AG10803 (cell line): ENCODE measurements at places on chromosomes 7 and 10.
A peak's percentile ranks its signal among the peaks of the same experiment; 100 is the strongest.

DNA sequence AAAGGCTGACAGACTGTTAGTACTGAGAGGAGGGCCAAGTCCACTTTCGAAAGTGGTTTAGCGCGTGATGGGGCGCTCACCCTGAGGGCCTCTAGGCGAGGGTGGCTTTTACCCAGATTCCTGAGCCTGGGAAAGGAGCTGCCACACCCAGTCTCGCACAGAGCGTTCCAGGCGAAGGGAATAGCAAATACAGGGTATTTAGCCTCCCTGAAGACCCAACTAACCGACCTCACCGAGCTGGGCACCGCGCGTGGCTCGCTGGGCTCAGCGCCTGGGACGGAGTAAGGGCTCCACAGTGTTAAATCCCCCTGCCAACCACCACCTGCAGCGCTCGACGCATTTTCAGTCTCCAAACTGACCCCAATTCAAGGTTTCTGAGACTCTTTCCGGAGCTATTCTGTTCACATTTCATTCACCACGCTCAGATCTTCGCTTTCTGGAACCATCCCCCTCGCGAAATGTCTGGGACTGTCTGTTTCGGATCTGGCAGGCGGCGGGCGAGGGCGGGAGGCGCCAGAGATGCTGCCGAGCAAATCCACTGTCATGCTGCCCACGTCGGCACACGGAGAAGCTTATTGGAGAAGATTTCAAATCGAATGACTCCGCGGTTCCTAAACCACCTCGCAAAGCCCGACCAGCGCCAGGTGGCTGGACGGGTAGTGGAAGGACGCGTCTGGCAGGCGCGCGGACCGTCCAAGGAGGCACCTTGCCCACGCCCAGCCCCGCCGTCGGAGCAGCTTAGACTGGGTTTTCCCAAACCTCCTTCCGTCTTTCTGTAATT is 1.4 kb upstream of the OSBPL3 start:
- peak; percentile 77 for DNase-seq

DNA sequence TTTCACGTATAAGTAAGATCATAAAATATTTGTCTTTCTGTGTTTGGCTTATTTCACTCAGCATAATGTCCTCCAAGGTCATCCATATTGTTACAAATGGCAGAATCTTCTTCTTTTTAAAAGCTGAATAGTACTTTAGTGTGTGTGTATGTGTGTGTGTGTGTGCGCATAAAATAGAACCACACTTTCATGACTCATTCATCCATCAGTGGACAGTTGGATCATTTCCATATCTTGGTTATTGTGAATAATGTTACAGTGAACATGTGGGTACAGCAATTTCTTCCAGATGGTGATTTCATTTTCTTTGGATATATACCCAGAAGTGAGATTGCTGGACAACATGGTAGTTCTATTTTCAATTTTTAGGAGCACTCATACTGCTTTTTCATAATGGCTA is 622.4 kb downstream of the NRG3 start:
- no peak for DNase-seq

GRCh38 chr10:66378117-66378876 is 547.5 kb upstream of the LRRTM3 start:
- no peak for DNase-seq

DNA sequence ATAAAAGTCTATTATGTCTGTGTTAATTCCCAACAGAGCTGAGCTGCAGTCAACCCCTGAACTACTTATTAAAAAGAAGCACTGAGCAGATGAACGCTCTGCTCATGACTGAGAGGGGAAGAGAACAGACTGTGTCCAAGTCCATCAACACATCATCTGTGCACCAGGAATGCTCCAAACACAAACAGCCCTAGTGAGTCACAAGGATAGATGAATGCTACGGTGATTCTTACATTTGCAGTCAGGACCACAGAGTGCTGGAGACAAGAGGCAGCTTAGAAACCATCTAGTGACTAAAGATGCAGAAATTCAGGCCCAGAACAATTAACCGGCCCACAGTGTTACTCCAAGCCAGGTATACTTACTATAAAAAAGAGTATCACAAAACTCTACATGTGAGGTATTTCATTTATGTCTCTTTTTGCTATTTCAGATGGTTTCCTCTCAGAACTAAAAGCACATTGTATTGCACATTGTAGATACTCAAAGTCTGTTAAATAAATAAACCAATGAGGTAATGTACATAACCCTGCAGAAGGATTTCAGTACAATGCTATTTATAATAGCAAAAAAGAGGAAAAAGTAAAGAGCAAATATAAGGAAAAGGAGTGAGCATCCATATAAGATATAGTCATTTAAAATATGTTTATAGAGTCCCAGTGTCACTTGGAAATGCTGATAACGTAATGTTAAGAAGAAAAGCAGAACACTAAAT is 159.2 kb downstream of the KCNMA1 start:
- peak; percentile 94 for DNase-seq

GRCh38 chr7:75808106-75808505 is 5.5 kb downstream of the CCL24 start:
- no peak for DNase-seq

GRCh38 chr7:150935149-150935548 is 43.0 kb downstream of the KCNH2 start:
- DNase-seq = no peak

GRCh38 chr10:114284346-114285071 is 45.5 kb downstream of the VWA2 start:
- no peak for DNase-seq

DNA sequence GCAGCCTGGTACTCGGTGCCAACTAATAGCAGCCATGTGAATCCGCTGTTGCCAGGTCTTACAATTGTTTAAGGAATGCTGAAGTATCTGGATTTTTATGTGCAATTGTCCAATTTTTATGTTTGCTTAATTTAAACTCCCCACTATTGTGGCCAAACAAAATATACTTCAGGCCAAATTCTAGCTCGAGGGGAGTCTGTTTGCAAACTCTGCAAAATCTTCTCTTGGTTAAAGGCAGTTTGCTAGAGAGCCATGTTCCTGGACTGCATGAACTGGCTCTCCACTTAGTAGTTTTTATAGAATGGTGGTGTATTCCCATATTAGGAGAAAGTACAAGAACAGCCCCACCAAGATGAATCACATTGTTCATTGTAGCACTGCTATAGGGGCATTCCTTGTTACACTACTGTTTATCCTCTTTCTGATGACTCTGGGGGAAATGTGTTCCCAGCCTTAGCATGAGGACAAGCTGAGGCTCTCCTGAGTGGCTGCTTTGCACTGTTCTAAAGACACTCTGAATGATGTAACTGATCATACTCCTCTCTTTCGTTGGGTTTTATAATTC is 178.0 kb upstream of the GLI3 start:
- no peak for DNase-seq

DNA sequence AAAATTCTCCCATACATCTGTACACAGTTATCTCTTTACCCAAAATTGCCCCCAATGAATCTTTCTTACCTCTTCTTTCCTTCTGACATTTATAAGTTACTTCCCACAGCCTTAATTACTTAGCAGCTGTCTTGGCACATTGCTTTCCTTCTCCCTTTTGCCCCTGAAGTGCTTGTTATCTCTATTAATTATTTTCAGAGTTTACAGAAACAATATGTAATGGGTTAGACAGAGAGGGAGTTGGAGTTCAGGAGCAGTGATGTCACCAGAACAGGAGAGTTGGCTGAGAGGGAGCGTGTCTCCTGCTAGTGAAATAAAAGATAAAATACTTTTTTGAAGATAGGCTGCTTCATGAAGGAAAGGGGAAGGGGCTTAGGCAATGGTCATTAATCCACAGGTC is 57.4 kb downstream of the ITGB8 start:
- no peak for DNase-seq

GRCh38 chr10:106672517-106673175 is 491.9 kb downstream of the SORCS1 start:
- DNase-seq = no peak

- DNase-seq = peak; percentile 77
Measured at GRCh38 chr10:126387041-126387921, 996 bp downstream of the ADAM12 start.

DNA sequence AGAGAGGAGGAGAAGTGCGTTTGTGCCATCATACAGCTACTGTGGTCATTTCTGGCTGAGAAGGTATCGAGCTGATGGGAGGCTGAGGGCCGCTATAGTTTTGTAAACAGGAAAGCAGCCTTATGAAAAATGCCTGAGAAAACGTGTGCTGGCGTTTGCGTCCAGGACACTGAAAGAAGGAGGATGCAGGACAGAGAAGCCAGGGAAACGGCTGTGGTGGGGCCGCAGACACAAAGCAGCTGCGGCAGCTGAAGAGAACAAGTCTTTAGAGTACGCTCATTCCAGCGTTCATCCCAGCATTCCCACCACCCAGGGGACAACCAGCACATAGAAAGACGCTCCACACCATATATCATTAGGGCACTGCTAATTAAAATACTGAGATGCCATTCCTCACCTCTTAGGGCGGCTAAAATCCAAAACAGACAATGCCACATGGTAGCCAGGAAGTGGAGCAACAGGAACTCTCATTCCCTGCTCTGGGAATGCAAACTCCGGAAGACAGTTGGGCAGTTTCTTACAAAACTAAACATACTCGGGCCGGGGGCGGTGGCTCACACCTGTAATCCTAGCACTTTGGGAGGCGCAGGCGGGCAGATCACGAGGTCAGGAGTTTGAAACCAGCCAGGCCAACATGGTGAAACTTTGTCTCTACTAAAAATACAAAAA is 18.4 kb downstream of the GNA12 start:
- DNase-seq = no peak

GRCh38 chr10:58373442-58373827 is 11.8 kb upstream of the TFAM start:
- no peak for DNase-seq

GRCh38 chr10:45447416-45447815 is 73.4 kb downstream of the ALOX5 start:
- no peak for DNase-seq

DNA sequence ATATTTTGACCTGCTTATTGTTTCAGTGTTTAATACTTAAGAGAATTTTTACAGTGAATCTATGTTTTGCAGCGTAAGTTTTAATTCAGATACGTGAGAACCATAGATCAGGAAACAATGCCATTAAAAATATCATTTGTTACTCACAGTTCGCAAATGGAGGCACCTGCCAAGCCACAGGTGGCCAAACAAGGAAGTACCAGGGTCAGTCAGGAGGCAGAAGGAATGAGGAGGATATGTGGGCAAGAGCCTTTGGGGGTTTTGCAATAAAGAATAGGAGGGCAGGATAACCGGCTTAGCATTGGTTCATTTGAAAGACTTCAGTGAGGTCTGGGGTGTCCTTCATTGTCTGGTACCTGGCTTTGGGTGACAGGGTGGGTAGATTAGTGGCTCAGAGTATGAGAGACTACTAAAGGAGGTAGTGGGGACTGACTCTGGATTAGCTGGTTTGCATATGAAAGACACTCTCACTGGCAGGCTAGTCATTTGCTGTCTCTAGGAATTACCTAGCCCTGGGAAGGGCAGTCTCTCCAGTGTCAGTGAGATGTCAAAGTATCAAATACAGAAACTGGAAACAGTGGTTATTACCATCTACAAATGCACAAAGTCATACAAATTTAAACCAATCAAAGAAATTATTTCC is 132.2 kb upstream of the CAV2 start:
- no peak for DNase-seq

GRCh38 chr7:92750946-92751345 is 85.4 kb downstream of the CDK6 start:
- DNase-seq = no peak

GRCh38 chr10:7480742-7481367 is 70.0 kb upstream of the SFMBT2 start:
- no peak for DNase-seq

GRCh38 chr10:7561985-7562384 is 104.8 kb downstream of the ITIH5 start:
- no peak for DNase-seq

GRCh38 chr7:47492716-47493325 is 89.1 kb downstream of the TNS3 start:
- no peak for DNase-seq

GRCh38 chr7:134362587-134363483 is 46.1 kb upstream of the SLC35B4 start:
- peak; percentile 72 for DNase-seq

GRCh38 chr10:52442576-52442975 is 128.5 kb downstream of the DKK1 start:
- DNase-seq = peak; percentile 48

DNA sequence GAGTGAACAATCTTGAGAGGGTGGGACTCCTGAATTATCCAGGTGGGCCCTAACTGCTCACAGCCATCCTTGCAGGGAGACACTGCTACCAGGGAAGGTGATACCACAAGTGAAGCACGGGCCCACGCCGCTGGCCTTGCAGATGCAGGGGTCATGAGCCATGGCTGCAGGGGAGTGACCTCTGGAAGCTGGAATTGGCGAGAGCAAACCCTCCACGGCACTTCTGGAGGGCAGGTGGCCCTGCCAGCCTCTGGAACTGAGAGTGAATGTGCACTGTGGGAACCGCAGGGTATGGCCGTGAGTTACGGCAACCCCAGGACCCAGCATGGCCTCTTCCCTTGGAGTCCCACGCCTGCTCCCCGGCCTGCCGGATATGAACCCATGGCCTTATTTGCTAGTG is 37.5 kb downstream of the STK32C start:
- DNase-seq = no peak

DNA sequence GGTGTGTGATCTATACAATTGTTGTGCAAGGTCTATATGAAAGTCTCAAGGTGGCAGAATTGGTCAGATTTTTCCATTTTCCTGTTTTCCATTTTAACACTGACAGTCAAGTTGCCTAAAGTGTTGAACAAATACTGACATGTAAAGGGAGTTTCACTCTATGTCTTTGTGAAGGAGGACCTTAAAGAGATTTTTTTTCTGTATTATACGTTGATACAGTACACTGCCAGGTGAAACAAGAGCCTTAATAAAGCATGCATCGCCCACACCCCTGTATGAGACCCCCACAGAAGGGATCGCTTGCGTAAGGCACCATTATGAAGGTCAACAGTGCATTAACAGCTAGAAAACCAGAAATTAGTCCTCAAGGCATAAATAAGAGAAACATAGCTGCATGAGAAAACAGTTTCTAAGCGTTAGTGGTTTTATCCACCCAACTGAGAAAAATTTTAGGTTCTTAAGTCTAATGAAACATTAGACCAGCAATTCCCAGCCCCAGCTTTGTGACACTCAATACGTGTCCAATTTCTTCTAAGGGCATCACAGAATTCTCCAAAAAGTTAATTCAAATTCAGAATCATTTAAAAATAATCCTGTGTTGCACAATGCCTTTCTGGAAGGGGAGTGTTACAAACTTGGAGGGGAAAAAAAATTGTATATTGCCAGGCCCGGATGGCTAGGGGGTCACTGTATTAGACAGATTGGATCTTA is 6.9 kb downstream of the KLF6 start:
- DNase-seq = peak; percentile 19

DNA sequence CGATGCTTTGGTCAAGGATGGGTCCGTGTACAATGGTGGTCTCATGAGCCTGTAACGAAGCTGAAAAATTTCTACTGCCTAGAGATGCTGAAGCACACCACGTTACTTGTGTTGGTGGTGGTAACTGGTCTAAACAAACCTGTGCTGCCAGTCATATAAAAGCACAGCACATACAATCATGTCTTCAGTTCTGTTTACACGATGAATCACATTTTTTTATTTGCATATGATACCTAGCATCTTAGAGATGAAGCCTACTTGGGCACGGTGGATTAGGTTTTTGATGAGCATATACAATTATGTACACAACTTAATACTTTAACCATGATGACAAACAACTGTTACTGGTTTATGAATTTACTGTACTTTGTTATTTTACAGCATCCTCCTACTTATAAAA is 201.0 kb downstream of the ZMYND11 start:
- DNase-seq = no peak

GRCh38 chr7:16045296-16045695 is 358.8 kb upstream of the MEOX2 start:
- no peak for DNase-seq
